ENCODE measurements at places on chromosomes 12 and 14.

DNA sequence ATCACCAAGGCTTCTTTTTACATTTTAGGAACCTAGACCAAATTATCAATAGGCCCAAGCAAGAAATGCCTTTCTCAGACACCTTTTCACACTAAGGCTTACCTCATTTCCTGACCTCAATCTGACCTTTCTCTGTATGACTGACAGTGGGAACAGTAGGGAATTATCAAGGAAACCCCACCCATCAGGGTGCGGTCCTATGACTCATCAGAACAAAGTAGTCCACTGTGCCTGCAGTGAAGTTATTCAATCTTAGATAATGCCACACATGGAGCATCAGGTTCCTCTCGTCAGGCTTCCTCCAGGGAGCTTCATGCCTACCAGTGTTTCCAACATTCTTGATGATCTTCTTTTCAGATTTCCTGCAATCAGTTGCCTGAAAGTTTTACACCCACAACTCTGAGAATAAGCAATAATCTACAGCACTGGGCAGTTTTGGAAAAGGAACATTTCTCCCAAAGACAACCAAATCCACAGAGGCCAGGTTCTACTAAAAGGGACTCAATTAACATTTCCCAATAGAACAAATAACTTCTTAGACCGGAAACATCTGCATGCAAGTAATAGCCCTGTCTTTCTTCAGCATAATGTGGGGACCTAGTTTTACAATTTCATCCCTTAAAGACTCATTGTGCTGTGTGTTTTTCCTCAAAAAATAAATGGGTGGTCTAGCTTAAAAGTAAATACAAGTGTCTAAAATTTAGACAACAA lies 35.9 kb upstream of the TMTC2 start:
- no peak for DNase-seq

- DNase-seq, result no peak
Measured at GRCh38 chr14:60645126-60645741, 4.0 kb downstream of the SIX1 start.

- no peak for DNase-seq
Measured at GRCh38 chr14:49424436-49425331, 161.5 kb downstream of the RPS29 start.

GRCh38 chr12:14630793-14631192 lies 63.1 kb upstream of the PLBD1 start:
- DNase-seq, result no peak

DNA sequence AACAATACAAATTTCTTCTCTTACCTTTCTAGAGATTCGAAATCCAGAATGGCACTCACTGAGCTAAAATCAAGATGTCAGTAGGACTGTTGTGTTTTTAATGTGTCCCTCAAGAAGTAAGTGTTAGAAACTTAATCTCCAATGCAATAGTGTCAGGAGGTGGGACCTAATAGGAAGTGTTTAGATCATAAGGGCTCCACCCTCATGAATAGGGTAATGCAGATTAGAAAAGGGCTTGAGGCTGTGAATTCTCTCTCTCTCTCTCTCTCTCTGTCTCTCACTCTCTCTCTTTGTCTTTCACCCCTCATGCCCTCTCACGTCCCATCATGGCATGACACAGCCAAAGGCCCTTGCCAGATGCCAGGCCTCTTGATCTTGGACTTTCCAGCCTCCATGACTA lies 15.6 kb upstream of the SRGAP1 start:
- no peak for DNase-seq

- peak; percentile 12 for DNase-seq
Measured at GRCh38 chr14:104676694-104677511, 12.5 kb upstream of the INF2 start.

- DNase-seq, result no peak
Measured at GRCh38 chr12:96474206-96474605, 15.2 kb upstream of the CFAP54 start.

DNA sequence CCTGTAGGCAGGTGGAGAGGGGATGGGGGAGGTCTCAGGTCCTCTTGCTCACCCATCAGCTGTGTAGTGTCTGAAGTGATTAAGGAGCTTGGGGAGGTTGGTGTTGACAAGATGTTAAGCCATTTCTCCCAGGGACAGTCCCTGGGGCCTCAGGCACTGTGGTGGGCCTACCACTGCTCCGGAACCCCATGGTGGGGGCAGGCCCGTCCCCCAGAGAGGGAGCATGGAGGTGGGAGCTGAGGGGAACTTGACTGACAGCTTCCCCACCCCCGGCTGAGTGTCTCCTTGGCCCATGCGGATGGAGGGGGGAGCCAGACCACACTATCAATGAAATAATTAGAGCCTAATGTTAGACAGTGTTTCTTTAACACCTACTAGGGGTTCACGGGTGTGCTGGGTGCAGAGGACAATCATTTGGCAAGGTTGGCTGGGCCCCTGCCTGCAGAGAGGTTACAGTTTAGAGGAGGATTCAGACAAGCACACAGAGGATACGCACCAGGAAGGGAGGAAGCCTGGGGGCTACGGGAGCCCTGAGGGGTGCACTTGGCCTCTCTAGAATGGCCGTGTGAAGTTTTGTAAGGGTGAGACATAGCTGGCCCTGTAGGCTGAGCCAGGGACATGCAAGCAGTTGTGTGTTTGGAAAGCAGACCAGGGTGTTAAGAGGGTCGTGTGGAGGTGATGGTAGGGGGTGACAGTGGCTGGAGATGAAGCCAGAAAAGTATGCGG lies 19.3 kb upstream of the KRT80 start:
- peak; percentile 4 for DNase-seq

GRCh38 chr14:76921088-76921399 lies 94.8 kb downstream of the LRRC74A start:
- DNase-seq, result no peak

GRCh38 chr14:89336338-89336737 lies 80.7 kb downstream of the FOXN3 start:
- DNase-seq, result no peak

- no peak for DNase-seq
Measured at GRCh38 chr14:71693381-71693780, 238.8 kb upstream of the RGS6 start.

DNA sequence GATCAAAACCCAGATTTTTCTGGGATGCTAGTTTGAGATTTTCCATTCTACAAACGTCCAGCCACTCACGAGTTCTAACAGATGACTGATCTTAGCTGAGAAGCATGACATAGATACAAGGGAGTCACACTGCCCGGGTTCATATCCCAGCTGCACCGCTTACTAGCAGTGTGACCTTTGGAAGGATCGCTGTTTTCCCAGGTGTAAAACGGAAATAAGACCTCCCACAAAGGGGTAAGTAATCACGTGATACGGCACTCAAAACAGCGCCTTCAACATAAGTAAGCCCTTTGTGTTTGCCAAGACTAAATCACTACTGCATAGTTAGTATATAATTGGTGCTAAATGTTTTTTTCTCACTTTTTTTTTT lies 624 bp upstream of the PWP1 start:
- no peak for DNase-seq

DNA sequence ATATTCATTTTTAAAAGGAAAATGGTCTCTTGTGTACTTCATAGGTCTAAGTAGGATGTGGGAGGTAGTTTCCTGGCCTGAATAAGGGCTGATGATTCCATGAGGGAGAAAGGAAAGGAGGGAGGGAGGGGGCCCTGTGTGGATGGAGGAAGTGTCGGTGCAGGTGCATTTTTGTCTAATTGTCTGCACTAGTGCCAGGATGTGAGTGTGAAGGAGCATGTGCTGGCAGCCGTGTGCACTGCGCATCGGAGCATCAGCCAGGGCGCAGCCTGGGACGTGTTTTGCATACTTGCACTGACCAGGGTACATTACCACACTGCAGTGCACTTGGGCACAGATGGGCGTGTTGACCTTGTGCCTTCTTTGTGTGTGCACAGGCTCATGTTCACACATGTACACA lies 29.2 kb downstream of the SMUG1 start:
- no peak for DNase-seq

DNA sequence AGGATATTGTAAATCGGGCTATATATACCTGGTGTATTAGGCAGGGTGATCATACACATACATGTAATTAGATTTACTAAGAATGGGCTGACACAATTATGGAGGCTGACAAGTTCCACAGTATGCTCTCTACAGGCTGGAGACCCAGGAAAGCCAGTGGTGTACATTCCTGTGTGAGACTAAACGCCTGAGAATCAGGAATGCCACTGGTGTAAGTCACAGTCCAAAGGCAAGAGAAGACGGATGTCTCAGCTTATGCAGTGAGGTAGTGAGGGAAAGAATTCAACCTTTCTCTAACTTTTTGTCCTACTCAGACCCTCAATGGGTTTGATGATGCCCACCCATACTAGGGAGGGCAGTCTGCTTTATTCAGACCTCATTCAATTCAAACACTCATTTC lies 57.1 kb downstream of the METTL25 start:
- DNase-seq, result no peak
